ENCODE measurements at places on chromosomes 6 and 20.

DNA sequence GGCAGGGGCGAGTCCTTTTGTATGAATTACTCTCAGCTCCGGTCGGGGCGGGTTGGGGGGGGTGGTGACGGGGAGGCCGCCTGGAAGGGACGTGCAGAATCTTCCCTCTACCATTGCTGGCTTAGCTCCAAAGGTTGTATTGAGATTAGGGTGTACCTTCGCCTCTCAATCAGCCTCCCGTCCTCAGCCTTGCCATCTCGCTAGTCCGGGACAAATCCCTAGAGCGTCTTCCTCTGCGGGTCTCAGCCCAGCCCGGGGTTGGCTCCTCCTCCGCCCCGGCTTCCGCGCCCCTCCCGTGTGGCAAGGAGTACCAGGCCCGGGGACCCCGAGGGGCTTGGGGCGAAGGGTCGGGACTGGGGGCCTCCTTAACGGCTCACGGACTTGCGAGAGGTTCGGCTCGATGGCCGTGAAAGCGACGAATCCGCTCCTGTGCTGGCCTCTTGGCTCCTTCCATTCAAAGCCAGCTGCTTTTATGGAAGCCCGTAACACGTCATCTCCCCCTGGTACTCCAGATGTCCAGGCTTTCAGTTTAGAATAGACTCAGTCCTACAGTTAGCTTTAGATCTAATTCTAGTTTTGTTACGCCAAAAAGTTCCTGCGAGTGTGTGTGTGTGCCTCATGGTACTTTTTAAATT, 636 bp upstream of the EEF1A1 start:
- DNase-seq, result no peak

DNA sequence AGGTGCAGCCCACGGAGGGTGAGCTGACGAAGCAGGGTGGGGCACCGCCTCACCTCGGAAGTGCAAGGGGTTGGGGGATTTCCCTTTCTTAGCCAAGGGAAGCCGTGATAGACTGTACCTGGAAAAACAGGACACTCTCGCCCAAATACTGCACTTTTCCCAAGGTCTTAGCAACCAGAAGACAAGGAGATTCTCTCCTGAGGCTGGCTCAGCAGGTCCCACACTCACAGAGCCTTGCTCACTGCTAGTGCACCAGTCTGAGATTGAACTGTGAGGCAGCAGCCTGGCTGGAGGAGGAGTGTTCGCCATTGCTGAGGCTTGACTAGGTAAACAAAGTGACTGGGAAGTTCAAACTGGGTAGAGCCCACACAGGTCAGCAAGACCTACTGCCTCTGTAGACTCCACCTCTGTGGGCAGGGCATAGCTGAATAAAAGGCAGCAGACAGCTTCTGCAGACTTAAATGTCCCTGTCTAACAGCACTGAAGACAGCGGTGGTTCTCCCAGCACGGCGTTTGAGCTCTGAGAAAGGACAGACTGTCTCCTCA, 28.0 kb downstream of the SYNE1 start:
- no peak for DNase-seq

- DNase-seq, result no peak
These were observed 137.3 kb downstream of the AHI1 start for GRCh38 chr6:135360222-135360621.

DNA sequence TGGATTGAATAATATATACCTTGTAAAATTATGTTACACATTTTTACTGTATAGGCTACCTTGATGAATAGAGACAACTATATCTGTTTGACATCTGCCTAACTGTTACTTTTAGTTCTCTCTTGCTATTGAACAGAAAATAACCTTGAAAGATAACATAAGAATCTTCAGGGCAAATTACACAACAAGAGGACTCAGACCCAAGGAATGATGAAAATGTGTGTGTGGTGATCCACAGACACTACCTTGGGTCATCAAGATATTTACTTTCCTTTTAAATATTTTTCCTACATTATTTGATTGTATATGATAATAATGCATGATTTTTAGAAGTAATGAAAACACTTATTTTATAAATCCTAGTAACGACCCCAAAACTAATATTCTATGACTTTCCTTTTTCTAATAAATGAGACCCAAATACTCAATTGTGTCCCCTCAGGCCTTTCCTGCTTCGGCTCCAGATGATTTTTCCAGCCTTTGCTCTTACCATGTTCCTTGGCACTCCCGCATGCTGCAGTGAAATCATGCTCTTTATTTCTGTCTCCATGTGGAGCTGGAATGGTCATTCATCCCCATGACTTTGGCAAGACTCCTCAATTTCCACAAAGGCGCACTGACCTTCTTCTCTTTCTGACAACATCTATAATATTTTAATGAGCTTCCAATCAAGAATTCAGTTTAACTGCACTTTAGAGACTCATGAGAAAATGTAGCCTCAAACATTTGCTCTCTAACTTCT, 187.6 kb downstream of the EPM2A start:
- no peak for DNase-seq
